Stimulated activated CD4-positive, alpha-beta T cell treated with anti-CD3 and anti-CD28 coated beads, Interleukin-4, amount 100 ng/mL, for 24 hours (primary cell): ENCODE measurements at places on chromosomes 3 and 15.

- DNase-seq: no peak
Observed at GRCh38 chr3:32401126-32401525, 9.5 kb downstream of the CMTM7 start.

GRCh38 chr15:93451265-93451664 lies 362.3 kb upstream of the RGMA start:
- no peak for DNase-seq

- DNase-seq: no peak
Observed at GRCh38 chr3:71317140-71317539, 266.4 kb downstream of the FOXP1 start.

DNA sequence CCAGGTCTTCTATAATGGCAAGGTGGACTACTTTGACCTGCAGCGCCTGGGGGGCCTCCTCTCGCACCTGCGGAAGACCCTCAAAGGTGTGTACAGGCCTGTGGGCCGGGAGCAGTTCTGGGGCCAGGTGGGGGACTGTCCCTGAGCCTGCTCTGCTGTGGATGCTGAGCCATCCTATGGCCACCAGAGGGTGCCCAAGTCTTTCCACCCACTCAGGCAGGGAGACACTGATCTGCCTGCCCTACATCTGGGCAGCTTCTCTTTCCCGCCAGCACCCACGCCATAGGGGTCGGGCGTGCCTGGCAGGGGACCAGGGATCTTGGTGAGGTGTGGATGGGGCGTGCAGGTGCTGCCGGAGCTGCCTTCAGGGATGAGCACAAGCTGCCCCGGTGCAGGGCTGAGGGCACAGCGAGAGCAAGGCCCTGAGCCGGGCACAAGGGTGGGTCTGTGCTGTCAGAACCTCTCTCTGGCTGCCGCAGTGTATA lies 14.1 kb downstream of the RNF123 start:
- peak; percentile 68 for DNase-seq

DNA sequence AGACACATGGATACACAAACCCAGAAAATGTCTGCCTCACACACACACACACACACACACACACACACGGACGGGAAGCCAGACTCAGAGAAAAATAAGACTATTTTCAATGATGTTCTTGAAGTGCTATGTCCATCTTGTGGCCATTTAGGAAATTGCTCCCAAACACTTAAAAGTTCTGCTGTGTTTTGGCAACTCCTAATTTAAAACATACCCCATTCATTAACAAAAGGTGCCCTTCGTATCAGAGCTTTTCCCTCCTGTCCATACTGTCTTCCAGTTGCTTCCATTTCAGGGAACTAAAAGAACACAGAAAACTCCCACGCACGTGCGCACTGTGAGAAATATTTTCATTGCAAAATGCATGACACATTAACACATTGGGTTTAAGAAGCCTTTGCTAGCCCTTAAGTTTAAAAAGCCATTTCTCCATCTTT lies 44.6 kb downstream of the SLC12A1 start:
- no peak for DNase-seq

DNA sequence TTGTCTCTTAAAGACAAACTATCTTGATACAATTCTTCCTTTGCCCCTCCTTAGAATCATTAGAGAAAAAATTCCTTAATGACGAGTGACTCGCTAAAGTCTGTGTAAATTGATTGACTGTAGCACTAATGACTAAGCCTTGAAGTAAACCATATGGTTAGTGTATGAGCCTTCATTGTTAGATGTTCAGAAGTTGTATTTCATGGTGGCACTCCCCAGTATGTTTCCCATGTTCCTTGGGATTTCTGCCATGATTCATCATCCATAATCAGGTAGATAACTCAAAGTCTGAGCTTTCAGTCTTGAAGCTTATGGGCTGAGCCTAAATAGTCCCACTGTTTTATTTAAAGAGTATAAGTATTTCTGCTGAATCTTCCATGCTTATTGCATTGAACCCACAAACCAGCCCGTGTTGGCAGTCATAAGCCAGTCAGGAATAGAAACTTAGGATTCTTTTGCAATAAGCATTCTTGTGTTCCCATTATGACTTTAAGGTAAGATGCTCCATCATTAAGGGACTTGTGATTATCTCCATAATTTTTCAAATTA lies 371.2 kb upstream of the RARB start:
- DNase-seq: no peak

GRCh38 chr3:111159391-111159790 lies 87.8 kb downstream of the NECTIN3 start:
- DNase-seq: no peak

GRCh38 chr3:64067506-64068346 lies 44.4 kb upstream of the PSMD6 start:
- no peak for DNase-seq

- DNase-seq: no peak
Observed at GRCh38 chr3:9780458-9780812, 10.7 kb upstream of the CAMK1 start.

DNA sequence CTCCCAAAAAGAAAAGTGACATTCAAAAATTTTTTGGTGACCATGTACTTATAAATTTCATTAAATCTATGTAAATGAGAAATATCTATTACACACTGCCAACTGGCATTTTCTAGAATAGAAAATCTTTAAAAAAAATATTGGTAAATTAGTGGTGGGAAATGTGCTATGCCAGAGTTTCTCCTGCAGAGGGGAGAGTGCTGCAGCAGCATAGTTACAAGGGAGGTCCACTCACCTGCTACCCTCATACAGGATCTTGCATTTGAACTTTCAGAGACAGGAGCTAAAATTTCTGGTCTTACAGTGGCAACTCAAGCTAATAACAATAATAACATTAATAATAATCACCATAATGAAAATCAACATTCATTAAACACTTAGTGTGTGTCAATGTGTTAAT lies 459.6 kb downstream of the NSUN3 start:
- DNase-seq: no peak

DNA sequence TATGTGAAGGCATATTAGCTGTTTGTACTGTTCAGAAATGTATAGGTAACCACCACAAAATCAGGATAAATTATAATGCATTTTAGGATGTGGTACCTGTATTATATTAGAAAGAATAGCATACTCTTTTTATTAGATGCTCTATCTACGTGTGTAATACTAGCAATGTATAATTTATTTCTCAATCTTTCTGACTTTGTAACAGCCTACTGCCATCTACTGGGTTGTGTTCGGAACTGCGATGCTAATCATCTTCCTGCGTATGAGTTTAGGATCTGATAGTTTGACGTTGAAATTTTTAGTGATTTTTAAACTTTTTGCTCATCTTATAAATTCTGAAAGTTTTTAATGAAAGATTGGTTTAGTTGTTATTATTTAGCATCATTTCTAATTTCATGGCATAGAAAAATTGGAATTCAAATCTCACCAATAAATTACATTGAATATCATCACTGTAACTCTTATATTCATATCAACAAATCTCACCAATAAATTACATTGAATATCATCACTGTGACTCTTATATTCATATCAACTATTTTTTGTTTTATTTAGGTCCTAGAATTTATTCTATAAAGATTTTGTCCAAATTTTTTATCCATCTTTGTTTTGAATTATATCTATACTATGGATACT lies 322.7 kb upstream of the ZNF717 start:
- DNase-seq: no peak

GRCh38 chr3:58993547-58993946 lies 56.3 kb downstream of the CFAP20DC start:
- DNase-seq: no peak

- DNase-seq: no peak
Observed at GRCh38 chr15:41797201-41797944, 23.1 kb downstream of the MAPKBP1 start.

DNA sequence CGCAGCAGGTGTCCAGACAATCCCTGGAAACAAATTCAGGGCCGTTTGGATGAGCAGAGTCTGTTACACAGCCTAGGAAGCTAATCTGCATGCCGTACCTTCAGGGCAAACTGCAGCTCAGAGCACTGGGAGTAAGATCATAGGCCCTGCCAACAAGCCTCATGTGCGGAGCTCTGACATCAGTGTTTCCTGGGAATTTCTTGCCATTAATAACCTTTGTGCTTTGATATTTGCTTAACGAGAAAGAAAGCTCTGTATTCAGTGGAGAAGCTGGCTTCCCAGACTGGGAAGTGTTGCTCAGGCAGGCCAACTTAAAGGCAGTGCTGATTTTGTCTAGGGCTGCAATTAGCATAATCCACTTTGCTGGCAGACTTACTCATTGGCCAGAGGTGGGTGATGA lies 116.1 kb upstream of the KLHL25 start:
- no peak for DNase-seq

DNA sequence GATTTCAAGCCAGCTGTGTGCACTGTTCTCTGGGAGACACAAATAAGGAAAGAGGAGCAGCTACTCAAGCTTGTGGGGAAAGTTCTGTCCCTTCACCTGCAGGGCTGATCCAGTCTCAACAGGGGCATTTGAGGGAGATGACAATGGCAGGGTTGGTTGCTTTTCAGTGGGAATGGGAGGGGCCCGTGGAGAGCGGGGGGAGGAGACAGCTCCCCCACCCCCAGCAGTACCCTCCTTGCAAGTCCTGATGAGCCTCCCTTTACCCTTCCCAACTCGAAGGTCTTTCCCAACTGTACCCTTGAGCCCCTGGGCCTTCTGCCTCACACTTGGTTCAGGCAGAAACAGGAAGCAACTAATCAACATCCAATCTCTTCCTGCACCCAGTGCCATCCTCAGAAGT lies 71.8 kb upstream of the SNRPA1 start:
- no peak for DNase-seq

DNA sequence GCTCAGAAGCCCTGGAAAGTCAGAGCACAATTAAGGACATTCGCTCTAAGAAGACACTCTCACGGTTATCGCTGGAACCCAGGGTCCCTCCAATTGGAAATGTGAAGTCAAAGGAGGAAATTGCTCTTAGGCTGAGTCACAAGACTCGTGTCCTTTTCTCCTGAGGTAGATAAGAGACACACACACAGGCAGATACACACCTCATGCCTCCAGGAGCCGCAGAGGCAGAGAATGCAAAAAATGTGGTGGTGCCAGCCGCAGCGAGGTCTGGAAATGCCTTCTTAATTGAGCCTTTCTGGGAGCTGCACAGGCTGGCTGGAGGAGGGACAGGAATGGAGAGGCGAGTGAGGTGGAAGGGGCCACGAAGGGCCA lies 189.3 kb downstream of the OPA1 start:
- no peak for DNase-seq

- DNase-seq: peak; percentile 21
Observed at GRCh38 chr15:62391641-62392262, 226.7 kb upstream of the C2CD4B start.

- DNase-seq: no peak
Observed at GRCh38 chr3:175851541-175851940, 992.4 kb downstream of the NAALADL2 start.

DNA sequence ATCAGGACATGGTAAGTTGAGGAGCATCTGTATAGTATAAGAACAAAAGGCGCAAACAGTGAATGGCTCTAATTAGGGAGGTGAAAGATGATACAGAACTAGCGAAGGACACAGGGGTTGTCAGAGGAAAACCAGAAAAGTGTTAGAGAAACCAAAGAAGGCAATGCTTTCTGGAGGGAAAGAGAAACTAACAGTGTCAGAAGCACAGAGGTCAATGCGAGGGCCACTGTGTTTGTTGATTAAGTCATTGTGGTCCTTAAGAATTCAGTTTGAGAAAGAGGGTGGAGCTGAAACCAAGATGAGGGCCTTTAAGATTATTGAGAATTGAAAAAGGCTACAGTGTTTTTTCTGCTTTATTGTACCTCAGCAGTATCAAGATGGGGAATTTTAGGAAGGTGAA lies 28.8 kb downstream of the ATG7 start:
- DNase-seq: no peak

- no peak for DNase-seq
Observed at GRCh38 chr15:79027532-79028410, 62.8 kb downstream of the RASGRF1 start.

DNA sequence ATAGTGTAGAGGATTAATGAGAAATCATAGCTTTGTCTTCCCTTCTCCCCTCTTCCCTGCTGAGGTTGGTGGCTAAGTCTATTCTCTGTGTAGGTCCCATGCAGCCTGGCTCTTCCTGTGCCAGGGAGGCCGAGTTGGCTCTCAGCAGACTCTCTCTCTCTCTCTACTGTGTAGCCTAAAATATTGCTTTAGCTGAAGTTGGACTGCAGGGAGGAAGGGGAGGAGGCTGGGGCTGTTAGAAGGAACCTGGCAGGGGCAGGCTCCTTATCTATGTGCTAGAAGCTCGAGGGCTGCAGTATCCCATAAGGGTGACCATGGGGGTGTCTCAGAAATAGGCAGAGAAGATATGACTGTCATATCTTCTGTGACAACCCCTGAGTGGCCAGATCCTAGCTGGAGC lies 160.8 kb downstream of the EPHB1 start:
- DNase-seq: no peak

DNA sequence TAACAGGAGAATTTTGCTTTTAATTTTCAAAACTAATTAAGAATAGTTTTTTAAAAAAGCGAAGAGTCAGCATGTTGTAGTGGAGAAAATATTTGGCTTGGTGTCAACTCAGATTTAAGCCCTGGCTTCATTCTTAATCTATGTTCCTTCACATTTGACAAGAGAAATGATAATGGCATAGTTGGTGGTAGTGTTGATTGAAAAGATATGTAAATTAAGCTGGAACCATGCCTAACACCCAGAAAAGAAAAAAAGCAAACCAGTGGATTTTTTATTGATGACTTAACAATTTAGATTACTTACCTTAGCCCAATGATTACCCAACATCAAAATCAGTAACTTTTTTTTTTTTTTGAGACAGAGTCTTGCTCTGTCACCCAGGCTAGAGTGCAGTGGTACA lies 27.4 kb downstream of the TCAIM start:
- no peak for DNase-seq

DNA sequence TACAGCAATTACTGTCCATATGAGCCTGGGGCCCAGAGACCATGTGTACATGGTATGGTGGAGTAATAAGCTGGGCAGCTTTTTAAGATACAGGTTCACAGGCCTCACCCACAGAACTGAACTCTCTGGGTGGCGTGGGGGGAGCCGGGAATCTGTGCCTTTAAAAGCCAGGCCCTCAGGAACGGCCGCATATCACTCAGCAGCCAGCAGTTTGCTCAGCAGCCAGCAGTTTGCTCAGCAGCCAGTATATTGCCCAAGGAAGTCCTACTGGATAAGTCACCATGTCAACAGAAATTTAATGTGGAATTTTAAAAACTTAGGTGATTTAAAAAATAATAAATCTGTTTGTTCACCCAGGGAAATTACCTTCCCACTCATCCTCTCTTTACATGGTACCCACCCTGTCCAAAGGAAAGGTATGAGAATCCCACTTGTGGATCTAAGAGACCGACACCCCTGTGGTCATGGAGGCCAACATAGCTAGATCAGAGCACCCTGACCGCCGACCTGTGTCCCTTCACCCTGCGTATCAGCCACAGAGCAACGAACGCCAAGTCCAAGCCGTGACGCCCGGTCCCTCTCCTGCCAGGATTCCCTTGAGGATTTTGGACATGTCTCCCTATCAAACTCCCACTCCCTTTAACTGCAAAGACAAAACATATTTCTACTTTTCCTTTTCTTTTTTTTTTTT lies 95.7 kb upstream of the CHRM5 start:
- DNase-seq: no peak

DNA sequence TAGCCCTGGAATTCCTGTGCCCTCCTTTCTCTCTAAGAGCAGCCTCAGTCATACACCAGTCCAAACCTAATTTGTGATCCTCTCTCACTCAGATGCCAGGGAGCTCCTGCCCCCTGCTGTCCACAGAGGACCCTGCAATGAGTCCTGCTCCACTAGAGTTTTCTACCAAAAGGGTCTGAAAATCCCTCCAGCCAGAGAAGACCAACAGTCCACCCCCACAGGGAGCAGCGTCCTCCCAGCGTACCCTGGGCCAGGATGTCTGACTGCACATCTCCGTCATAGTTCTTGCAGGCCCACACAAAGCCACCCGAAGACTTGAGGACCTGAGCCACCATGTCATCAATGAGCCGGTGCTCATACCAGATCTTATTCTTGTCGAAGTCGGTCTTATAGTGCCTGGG lies 15.4 kb downstream of the IDH2 start:
- DNase-seq: peak; percentile 65
